ENCODE measurements at places on chromosomes 2 and 18. TPM values are rescaled to one million over a fixed set of nuclear protein-coding genes. Genes with fewer than 3 reads are reported as not detected.

- no peak for DNase-seq
These were observed 1.2 kb upstream of the LYG2 start for GRCh38 chr2:99256677-99257076.

VWC2L gene
- total RNA-seq = 0.10 TPM

DNA sequence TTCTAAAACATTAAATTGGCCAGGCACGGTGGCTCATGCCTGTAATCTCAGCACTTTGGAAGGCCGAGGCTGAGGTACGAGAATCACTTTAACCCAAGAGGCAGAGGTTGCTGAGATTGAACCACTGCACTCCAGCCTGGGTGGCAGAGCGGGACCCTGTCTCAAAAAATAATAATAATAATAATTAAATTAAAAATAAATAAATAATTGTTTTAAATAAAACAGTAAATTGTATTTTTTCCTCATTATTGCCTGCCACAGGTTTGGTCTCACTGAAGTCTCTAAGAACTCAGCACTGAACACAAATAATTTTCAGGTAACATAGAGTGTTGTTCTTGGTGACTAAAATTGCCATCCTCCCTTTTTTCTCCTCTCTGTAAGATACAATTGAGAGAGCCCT is 19.8 kb downstream of the COL5A2 start:
- no peak for DNase-seq

DNA sequence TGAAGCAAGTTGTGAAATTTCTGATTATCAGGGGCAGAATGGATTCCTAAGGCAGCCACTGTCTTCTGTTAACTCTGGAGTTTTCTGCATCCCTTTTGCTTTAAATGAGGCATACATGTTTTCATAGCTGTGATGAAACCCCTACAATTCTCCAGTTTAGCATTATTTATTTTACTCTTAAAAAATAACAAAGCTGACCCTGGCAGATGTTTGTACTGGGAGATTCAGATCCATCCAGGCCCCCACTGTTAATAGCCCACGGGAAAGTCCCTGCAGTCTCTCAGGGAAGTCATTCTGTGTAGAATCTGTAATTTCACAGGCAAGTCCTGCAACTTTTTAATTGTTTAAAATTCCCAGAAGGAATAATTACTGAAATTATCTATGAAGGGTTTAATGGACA is 353 bp upstream of the SULT1C4 start:
- DNase-seq = no peak

DNA sequence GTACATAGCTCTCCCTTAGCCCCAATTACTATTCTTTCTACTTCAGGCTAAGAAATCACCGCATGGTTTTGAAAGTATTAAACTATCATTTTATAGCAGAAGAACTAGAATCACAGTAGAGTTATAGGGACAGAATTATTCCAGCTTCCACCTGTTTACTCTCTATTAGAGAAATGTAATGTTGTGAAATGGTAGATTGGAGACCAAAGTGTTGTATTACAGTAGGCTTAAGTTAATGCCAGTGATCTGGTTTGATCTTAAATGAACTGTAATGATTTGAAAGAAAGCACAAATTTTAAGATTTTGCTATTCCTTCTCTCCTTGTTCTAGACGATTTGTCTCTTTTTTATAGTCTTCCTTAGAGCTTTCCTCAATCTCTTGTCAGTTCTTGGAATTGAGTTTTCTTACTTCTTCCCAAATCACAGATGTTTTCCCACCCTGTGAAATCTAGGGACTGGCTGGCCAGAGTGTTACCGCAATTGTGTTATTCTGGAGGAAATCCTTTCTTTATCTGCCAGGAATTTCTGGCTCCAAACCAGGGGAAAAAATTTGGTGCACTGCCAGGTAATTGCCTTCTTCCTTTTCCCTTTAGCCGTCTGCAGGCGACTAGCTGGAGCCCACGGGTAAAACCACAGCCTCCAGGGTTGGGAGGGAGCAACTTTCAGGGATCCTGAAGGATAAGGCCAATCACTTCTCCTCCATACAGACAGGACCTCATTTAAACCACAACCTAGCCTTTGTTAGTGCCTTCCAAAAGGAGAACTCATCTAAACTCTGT is 51.7 kb downstream of the NOP58 start:
- DNase-seq = no peak

COL4A4 gene
- total RNA-seq = 3.0 TPM

DNA sequence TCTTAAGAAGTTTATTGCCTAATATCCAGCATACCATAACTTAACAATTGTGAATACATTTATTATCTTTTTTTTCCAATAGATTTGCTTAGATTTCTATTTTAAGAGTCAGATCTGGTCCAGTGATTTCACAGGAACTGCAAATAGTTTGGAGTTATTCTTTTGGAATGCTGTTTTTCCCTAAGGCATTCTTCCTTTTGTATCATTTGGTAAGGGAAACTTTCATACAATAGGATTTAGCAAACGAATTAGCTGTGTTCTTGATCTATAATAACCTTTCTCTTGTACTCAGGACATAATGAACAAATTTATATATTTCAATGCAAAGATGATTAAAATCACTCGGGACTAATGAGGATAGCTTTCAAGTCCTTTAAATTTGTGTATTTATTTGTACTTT is 201.6 kb downstream of the ERBB4 start:
- DNase-seq = no peak

DNA sequence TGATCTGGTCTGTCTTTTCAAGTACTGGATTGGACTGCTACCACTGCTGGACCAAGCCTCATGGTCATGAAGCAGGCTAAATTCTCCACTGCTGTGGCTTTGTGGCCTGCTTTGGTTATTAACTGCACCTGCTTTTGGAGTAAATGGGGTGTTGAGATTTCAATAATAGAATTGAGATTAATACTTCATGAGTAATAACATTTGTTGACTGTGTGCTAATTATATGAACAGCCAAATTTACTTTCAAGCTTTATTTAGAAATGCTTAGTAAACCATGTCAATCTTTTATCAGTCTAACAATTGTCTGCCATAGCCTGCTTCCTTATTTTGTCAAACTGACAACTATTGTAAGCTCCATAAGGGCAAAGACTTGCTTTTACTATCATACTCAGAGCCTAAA is 27.4 kb upstream of the MTIF2 start:
- DNase-seq = no peak

GRCh38 chr18:47108998-47109405 is 41.3 kb downstream of the HDHD2 start:
- DNase-seq = no peak

GRCh38 chr2:153717060-153717459 is 154.7 kb upstream of the GALNT13 start:
- no peak for DNase-seq

DNA sequence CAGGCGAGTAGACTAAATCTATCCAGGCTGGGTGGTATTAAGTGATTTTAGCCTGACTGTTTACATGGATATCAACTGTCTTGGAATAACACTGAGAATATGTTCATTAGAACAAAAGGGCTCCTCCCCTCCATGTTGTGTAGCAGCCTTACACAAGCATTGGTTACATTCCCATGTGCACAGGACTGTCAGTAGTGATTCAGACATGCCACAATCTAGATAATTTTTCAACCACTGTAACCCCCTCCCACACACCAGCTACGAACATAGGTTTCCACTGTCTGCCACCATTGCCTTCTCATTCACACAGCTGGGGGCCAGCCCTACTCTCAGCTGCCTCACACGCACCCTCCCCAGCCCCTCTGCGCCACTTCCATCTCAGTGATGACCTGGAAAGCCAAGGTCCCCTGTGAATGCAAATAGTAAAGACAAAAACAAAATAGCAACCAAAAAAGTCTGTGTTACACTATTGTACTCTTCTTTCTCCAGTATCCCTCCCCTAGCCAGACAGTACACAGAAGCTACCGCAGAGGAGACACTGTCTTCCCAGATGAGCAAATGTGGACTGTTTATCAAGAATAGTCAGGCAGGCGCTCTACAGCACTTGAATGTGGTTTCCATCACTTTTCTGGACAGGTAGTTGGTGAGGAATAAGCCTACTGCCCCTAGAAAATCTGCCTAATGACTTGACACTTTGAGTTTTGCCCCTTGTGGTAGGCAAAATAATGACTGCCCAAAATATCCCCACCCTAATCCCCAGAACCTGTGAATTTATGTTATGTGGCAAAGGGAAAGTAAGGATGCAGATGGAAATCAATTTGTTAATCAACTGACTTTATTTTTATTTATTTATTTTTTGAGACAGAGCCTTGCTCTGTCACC is 27.9 kb upstream of the TYMS start:
- DNase-seq = no peak

CDCA7 gene
- 0.83 TPM for total RNA-seq

DNA sequence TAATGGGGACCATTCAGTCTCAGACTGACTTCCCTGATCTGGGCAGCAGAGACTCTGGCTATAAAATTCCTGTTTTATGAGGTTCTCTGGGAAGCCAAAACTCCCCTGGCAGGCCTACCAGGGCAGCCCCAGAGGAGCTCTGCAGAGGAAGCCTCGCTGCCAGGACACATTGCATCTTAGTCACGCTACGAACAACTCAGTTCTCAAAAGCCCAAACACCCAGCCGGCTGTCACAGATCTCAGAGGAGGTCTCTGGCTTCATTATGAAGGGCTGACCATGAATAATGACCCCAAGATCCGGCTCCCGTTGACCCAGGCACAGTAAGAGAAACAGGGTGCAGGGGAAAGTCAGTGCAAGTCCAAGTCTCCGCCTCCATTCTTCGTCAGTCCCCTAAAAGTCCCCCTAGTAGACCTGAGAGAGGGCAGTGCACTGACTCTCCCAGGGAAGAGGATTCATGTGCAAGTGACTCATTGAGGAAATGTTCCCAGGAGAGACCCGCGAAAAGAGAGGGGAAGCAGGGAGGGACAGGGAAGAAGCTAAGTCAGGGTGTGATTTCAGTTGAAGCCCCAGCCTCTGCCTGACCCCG is 212.3 kb downstream of the CYP26B1 start:
- DNase-seq = peak; percentile 93

- DNase-seq = no peak
These were observed 9.2 kb downstream of the GRP start for GRCh38 chr18:59229191-59229590.

GRCh38 chr18:4888251-4889040 is 308.6 kb downstream of the AKAIN1 start:
- no peak for DNase-seq

DNA sequence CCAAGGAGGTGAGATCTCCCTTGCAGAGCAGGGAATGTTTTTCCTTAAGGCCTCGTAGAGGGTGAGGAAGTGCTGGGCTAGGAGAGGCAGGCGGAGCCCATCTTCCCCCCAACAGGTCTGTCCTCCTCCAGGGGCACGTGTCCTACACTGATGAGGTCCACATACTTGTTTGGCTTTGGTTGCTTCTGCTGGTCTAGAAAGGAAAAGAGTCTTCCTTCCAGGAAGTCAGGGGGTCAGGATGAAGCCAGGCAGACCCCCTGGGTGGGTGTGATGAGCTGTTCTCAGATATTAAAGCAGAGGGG is 6.0 kb downstream of the SH3BP4 start:
- peak; percentile 50 for DNase-seq

SPDYA gene
- 1.7 TPM for total RNA-seq

DNA sequence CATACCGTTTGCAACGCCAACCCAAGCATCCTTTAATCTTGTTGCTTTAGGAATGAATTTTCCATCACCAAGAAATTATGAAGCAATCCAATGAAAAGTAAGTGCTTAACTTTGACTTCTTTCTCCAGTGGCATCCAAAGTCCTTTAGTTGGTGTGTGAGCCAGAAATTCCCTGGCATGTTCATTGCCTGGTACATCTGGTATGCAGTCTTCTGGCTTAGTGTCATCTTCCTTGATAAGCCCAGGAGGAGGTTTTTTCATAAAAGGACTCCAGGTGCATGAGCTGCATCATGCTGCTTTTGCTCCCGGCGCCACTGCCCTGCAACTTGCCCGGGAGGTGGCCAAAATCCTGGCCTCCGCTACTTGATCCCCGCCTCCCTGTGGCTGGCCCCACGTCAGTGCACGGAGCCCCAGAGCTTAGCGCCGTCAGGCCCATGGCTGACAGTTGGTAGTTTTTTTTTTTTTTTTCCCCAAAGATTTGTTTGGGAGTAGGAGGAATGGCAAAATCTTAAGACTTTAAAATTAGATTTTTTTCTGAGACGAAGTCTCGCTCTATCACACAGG is 58.7 kb downstream of the PUM2 start:
- DNase-seq = no peak

SERPINE2 gene
- 385 TPM for total RNA-seq

GRCh38 chr2:103991591-103991990 is 862.3 kb upstream of the POU3F3 start:
- DNase-seq = no peak

DNA sequence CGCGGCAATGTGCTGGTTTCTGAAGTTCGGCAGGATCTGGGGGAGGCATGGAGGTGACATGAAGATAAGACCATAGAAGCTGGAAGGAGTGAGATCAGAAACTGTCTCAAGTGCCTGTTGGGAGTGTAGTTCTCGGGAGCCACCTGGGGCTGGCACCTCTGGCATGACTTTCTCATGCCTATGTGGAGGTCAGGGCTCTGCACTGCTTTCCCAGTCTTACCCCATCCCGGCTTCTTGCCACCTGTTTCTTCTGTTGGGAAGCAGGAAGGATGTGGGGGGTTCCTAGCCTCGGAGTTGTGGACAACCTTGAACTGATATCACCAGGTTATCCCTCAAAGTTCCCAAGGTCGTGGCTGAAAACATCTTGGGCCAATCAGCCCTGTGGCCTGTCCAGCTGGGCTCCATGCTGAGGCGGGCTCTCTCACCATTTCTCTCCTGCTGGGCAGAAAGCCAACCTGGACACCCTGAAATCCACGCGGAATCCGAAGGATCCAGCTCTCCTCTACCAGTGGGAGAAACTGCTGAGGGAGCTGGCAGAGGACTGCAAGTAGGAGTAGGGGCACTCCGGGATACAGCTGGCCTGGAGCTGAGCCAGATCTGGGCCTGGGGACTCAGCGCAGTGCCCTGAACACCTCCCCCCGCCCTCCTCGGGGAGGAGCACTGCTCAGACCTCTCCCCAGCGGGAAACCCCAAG is 42.5 kb downstream of the FER1L5 start:
- no peak for DNase-seq

GRCh38 chr2:1672738-1673137 is 71.6 kb downstream of the PXDN start:
- DNase-seq = no peak

DNA sequence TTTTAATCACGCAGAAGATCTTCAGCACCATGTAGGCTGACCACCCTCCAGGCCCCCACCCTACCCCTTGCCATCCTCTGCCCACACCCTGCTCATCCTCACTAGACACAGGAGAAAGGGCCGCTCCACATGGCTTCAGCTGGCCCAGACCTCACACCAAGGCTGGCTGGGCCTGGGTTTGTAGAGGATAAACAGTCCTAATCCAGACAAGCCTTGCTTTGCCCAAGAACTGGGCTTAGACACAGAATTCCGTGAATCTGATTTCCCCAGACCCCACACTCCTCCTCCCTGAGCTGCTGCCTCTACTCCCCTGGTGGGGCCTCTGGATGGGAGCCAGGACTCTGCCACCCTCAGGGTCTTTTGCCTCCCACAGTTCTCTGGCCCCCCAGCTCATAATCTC is 185.3 kb downstream of the CYP26B1 start:
- DNase-seq = no peak

DNA sequence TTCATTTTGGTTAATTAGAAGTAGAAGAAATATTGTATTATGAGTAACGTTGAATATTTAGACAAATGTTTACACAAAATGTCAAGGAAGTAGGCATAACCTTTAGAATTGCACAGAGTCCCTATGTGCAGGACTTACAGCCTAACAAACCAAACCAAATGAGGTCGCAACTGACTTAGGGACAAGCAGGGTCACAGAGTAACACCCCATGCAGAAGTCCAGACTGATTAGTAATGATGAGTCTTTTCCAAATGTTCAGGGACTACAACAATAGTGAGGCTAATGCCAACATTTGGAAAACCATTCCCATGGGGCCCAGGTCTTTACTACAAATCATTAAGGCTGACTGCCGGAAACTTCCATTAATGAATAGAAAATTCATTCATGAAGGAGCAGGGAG is 452.5 kb upstream of the CHAC2 start:
- DNase-seq = no peak

ZNF2 gene
- total RNA-seq = 2.7 TPM

Measured in posterior vena cava (tissue), 2 donors.